Ammon's horn (tissue), 1 donor: ENCODE measurements at places on chromosomes 1 and 21.

DNA sequence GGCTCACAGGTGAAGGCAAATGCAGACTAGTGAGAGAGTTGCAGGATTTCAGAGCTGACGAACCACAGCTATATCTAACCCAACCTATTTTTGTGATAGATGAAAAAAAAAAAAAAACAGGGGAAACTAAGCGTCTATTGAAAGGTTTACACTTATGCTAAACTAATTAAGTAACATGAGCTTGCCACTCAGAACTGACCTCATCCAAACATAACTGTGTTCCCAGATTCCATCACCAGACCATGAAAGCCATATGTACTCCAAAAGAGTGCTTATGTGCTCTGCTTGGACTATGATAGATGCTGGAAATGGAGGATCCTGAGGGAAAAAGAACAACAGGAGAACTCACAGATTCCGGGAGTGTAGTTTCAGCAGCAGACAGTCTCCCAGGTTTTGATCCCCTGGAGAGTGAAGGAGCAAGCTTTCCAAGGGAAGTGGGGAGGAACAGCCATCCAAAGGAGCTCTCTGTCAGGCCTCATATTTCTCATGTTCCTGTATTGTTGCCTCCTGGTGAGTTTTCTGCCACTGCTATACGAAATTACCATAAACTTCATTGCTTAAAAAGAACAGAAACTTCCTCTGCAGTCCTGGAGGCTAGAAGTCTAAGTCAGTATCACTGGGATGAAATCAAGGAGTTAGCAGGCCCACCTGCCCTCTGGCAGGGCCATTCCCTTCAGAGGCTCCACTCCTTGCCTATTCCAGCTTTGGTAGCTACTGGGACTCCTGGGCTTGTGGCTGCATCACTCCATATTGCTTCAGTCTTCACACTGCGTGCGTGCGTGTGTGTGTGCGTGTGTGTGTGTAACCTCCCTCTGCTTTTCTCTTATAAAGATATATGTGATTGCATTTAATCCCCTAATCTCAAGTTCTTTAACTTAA lies 38.1 kb downstream of the NIBAN1 start:
- DNase-seq, result no peak

GRCh38 chr1:153614906-153615305 lies 1.2 kb downstream of the S100A14 start:
- no peak for DNase-seq

DNA sequence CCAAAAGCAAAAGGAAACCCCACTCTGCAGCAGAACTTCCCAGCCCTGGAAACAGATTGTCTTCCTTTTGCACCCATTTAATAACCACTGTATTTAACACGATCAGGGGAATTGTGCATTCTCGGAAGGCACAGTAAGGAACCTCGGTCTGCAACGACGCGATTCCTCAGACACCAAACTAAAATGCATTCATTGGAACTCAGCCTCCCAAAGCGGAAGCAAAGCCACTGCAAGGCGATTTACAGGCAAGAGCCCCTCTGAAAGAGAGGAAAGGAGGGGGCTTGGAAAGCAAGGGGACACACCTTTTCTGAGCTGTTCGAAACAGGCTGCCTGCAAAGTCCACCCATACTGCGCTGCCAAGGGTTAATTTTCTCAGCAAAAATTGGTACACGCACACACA lies 297.7 kb downstream of the OMA1 start:
- DNase-seq, result peak; percentile 14

GRCh38 chr1:9115351-9116205 lies 13.3 kb downstream of the GPR157 start:
- no peak for DNase-seq

DNA sequence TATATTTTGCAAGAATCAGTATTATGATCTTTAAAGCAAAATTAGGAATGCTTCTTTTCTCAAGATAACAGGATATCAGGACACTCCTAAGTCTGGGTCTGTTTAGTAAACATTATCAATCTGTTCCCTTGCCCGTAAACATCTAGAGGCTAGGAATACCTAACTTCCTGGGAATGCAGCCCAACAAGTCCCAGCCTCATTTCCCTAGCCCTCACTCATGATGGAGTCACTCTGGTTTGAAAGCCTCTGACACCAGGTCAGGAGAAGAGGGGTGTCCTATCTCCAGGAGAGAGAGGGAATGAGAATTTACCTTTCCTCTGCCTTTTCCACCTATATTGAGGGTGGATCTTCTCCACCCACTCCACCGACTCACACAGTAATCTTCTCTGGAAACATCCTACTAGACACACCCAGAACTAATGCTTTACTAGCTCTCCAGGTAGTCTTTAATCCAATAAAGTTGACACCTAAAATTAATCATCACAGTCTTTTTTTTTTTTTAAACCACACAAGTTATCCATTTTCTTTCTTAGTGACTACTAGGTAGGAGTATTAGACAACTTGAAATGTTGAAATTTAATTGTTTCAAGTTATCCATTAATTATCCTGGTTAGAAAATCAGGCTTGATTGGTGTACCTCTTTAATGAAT lies 659.3 kb downstream of the USP25 start:
- no peak for DNase-seq

DNA sequence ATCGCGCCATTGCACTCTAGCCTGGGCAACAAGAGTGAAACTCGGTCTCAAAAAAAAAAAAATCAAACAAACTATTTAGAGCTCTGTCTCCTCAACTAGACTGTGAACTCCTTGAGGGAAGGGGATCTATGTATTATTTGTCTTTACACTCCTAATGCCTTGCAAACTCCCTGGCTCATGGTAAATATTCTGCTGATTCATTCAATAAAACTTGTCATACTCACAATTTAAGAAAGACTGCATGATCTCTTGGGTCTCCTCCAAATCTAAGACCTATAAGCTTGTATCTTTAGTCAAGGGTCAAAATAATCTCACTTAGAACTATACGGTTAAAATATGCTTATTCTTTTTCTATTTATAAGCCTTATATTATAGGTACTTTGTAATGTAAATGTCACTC lies 90.3 kb upstream of the NR5A2 start:
- DNase-seq, result no peak

DNA sequence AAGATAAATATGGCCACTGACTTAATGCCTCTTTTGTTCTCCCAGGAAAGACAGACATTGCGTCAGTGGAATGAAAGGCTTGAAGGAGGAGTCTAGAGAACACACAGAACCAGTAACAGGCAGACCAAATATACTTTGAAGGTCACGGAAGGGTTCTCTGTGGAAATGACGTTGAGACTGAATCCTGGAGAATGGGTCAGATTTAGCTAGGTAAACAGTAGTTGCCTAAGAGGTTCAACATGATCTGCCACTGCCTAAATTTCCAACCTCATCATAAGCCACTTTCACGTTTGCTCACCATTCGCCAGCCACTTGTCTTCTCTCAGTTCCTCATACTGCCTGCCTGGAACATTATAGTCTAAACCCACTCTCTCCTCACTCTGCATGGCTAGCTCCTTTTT lies 20.5 kb downstream of the PLA2G4A start:
- peak; percentile 59 for DNase-seq

- no peak for DNase-seq
These were observed 1.7 kb downstream of the ACTRT2 start for GRCh38 chr1:3022976-3023375.

DNA sequence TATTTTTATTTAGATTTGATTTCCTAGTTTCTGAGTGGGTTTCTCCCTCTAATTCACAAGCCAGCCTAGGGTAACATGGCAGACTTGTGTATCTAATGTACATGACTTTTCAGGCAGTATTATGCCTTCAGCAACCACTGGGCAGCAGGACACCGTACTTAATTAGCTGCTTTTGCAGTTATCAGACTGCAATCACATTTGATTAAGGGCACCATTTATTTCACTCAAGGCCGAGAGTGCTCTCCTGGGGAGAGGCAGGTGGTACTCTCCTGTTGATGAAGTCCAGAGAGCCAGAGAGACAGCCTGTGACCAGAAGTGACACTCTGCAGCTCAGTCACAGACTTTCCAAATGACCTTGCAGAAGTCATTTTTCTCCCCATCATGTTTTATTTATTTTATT lies 18.7 kb downstream of the CYYR1 start:
- DNase-seq, result no peak
